ENCODE measurements at places on chromosomes 7 and 10.

- DNase-seq = no peak
These were observed 10.5 kb downstream of the SKAP2 start for GRCh38 chr7:26853788-26854393.

GRCh38 chr10:48604991-48605508 lies at the start of gene ARHGAP22:
Gene ARHGAP22, minus strand, starts transcription at chr10:48605073. Its CDS starts 277 bp downstream, at chr10:48604796.
- DNase-seq = peak; percentile 73

GRCh38 chr7:52668435-52668834 lies 367.0 kb upstream of the POM121L12 start:
- DNase-seq = no peak

DNA sequence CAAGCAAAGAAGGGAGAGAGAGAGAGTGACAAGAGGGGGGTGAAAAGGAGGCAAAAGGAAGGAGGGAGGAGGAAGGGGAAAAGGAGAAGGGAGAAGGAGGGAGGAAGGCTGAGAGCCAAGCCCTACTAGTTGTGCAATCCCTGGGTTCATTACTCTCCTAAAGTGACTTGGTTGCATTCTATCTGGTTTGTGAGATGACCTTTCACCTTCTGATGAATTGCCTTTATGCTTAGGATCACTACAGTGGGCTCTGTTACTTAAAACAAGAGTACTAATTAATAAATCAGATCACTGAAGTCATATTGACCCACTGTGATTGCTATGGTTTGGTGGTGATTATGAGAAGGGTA lies 144.9 kb downstream of the KIF20B start:
- DNase-seq = no peak

- DNase-seq = no peak
These were observed 45.0 kb downstream of the TNS3 start for GRCh38 chr7:47536661-47537611.

DNA sequence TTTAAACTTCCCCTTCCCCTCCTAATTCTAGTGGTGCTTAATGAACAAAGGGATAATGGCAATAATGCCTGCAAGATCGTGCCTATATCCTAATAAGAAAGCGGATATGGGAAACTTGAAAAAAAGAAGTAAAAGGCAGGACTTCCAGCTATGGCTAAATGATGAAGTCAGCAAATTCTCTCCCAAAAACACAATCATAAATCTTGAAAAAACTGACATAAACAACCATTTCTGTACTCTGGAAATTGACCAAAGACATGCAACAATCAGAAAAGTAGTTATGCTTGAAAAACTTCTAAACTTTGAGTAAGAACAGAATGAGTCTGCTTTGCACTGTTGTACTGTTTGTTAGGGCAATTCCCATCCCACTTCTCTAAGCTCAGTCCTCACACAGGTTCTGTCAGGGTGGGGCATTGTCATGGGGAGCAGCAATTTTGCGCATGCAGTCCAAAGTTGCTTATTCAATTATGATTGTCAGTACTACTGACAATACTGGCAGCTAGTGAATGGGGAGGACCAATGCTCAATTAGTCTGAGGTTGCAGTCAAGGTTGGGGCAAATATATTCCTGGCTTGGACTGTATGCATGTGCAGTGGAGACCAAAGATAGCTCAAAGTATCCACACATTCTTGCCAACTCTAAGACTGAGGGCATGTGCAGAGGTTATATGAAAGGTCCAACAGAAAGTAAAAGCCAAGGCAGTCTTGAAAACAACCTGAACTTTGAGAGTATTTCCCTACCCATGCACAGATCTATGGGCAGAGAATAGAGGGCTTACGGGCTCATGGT lies 34.1 kb upstream of the ARHGAP22 start:
- no peak for DNase-seq

DNA sequence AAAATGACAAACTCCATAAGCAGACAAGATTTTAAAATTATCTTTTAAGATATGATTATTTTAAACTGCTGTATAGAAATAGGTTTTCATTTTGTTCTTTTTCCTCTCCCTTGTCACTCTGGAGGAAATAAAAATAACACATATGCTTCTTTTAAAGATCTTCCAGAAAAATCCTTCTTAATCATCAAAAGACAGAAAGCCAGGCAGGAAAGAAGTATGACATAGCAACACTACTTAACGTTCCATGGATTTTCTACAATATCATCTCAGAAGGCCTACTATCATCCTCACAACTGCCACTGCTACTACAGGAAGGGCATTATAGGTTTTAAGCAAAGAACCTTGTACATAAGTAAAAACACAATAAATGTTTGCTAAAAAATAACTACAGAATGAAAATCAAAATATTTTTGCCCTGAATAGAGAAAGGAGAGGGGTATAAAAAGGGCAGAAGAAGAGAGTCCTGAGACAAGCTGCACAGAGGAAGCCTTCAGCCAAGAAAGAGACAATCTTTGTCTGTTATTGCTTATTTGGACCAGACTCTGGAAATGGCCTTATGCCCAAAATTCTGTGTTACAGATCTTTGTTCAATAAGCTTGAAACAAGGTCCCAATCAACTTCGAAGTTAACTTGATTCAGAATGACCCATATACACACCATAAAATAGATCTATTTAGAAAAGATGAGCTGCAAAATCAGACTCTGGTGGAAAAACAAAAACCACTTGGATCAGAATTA lies 67.8 kb downstream of the ABI1 start:
- DNase-seq = no peak

DNA sequence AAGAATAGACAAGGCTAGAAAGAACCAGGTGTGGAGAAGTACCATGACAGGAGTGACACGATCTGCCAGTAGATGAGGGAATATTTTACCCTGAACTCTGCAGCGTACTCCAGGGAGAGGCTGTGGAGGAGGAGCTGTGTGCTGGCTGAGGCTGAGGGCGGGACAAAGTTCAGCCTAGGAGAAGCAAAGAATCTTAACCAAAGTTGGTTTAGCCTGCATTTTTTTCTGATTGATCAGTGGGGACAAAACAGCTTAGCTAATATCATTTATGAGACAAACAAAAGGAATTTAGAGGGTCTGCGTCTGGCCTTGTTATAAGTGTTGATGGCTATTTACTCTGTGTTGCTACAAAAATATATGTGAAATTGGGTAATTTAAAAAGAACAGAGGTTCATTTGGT lies 5.2 kb upstream of the NPSR1 start:
- DNase-seq = no peak

GRCh38 chr7:107661081-107661864 lies 645 bp downstream of the SLC26A4 start:
- peak; percentile 20 for DNase-seq

- DNase-seq = no peak
These were observed 109.7 kb downstream of the VIPR2 start for GRCh38 chr7:159034988-159035387.

- no peak for DNase-seq
These were observed 786.5 kb upstream of the C7orf33 start for GRCh38 chr7:147804032-147804431.

DNA sequence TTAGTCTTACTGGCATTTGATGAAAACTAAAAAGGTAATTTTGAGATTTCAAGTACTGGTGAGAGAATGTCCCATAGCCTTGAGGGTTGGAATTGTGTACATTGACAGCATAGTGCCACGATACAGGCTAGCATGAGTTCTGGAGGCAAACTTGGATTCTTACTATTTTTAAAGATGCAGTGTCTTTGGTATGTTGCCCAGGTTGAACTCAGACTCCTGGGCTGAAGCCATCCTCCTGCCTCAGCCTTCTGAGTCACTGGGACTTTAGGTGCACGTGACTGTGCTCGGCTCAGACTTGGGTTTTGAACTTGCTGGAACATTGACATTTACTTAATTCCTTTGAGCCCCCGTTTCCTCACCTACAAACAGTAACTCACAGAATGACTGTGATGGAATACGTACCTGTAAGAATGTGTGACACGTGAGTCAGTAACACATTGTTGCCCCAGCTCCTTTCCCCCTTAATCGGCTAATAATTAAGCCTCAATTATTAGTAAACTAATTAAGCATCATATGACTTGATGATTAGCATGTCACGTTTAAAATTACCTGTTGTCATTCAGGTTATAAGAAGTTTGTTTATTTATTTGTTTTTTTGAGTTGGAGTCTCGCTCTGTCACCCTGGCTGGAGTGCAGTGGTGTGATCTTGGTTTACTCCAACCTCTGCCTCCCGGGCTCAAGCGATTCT lies 10.6 kb downstream of the DNAJB6 start:
- DNase-seq = no peak

GRCh38 chr10:127346604-127347003 lies 150.2 kb upstream of the INSYN2A start:
- DNase-seq = no peak

GRCh38 chr7:122010116-122010515 lies 133.9 kb downstream of the AASS start:
- no peak for DNase-seq

DNA sequence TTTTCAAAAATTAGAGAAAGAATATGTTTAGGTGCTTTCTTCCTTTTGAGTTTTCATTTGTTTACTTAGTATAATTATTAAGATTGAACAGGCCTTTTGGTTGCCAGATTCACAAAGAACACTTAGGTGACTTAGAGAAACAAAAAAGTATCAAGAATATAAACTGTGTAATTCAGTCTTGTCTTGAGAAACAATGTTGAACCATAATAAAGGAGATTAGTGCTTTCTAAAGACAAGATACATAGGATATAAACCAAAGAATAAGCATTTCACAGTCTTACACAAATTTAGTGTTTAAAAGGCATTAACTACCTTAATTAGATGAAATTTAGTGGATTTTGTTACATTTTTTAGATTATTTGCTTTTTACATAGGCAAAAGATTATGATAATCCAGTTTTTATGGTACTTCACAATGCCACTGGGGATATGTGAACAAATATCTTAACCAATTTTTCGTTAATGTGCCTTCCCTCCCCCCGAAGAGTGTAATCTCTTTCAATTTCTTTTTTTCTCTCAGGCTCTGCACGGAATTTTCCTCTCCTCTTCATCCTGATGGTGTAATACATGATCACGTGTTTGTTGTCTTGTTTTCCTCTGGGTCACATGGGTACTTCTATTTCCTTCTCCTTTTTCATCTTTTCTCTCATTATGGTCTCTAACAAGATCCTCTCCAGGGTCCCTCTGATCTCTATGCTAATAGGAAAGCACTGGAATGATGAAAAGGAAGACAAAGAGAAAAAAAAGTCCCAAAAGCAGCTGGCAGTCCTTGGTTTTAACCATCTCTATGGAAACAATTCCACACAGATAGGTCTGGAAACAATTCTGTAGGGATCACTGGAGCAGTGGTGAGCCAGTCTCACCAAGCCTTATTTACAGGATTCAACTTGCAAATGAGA lies 3.7 kb upstream of the HNRNPH3 start:
- peak; percentile 20 for DNase-seq

GRCh38 chr10:89458291-89458690 lies 43.9 kb downstream of the IFIT5 start:
- peak; percentile 31 for DNase-seq

GRCh38 chr7:64870656-64871055 lies 32.4 kb upstream of the ZNF273 start:
- no peak for DNase-seq

DNA sequence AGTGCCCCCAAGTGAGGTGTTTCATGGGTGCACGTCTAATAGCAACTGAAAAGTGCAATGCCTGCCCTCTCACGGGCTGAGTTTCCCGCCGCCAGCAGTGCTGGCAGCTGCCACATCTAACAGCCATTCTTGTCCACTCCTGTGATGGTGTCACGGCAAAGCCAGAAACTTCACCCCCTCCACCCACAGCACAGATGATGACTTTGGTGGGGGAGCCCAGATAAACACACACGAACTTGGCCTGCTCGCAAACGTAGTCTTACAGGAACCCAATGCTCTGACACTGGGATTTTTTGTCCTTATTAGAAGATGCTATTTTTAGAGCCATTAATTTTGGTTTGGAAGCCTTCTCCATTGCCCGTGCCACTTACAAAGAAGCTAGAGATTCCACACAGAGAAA lies 26.7 kb downstream of the CPXM2 start:
- no peak for DNase-seq

All from HTR-8/SVneo (cell line).